ENCODE measurements at places on chromosomes 12 and 14.

- peak; percentile 8 for DNase-seq
These were observed 43.3 kb downstream of the MMAB start for GRCh38 chr12:109529691-109530640.

- DNase-seq = no peak
These were observed 181.1 kb downstream of the PTPN11 start for GRCh38 chr12:112599871-112600270.

DNA sequence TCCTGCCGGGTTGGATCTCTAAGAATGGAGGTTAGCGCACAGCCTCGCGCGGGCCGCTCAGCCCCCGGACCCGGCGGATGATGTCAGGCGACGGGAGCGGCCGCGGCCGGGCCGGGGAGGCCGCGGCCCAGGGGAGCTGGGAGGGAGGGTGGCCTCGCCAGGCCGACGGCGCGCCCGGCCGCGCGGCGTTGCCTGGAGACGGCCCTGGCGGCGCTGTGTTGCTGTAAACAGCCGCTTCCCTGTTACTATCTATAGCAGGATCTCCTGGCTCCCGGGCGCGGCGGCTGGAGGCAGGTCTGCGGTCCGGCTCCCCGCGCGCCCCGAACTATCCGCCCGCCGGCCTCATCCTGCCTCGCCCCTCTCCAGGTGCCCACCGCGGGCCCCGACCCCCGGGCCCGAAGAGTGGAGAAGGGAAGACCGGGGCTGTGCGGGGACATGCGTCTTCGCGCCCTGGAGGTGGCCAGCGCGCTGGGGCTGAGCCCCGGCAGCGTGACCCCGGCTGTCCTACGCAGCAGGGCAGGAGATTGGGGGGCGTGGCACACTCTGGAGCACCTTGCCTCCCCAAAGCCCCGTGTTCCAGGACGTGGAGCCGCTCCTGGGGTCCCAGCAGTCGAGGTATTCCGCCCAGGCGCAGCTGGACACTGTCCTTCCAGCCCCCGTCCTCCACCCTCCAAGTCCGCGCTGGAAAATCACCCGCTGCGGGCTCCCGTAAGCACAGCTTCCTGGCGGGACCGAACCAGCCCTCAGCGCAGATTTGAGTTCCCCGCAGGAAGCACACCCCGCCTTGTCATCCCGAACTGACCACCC, 1.4 kb upstream of the FOS start:
- peak; percentile 77 for DNase-seq

DNA sequence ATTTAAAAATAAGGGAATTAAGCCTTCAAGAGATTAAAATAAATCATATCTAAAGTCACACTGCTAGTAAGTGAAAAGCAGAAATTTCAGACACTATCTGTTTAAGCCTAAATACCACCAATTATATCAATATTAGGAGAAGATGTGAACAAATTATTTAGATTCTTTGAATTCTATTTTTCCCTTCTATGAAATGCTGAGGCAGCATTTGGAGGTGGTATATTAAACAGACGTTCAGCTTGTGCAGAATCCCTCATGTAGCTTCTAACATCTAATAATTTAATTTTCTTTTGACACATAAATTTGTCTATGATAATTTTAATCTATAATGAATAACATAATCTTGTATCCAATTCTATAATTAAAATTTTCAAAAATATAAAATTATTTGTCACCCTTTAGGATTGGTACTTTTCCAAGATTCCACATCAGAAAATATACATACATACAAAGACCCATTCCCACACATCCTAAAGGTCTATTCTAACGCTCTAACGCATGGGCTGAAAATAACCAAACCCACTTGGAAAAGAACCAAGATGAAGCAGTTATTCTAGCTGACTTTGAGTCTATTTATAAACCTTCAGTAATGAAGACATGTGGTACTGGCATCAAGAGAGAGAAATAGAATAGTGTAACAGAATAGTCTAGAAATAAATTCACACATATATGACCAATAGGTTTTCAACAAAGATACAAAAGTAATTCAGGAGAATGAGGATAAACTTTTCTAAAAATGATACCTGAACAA, 751.8 kb downstream of the GALC start:
- DNase-seq = no peak

DNA sequence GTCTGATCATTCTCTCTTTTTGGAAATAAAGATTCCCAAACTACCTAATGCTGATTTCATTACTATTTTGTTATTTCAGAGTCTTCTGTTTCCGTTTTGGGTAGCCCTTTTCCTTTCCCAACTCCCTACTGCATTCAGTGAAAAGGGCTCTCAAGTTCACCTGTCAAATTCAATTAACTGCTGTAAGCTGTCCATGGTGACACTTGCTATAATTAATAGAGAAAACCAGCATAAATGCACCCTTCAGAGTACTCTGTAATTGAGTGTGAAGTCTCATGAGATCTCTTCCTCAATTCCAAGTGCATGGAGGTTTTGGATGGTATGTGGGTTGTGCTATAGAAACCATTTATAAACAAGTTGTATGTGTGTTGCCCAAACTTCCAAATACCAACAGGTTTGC, 187.2 kb downstream of the RPL10L start:
- no peak for DNase-seq

DNA sequence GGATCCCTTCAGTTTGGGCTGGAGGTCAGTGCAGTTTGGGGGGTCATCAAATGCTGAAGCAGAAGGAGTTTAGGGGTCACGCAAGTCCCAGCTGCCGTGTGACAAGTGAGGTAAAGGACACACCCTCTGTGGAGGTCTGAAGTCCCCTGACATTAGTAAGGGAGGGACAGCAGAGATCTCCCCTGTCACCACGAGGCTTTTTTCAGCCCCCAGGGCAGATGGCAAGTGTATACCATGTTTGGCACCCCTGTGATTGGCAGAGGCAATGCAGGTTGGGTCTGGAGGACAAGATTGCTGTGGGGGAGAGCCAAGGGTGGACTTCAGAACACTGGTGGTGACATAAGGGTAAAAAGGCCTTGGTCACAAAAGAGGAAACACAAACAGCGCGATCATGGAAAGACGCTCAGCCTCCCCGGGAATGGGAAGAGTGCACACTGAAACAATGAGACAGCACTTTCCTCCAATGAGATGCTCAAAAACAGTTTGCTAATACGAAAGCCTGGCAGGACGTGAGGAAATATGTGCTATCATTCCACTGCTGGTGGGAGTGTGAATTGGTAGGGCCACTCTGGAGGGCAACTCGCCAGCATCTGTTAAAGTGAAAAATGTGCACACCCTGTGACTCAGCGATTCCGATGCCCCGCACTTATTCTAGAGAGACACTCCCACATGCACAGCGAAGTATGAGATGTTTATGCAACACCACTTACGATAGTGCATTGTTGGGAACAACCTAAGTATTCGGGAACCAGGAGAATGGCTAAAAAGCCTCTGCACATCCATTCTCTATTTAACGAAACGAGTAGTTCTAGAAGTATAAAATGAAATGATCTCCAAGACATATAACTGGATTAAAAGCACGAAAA, 14.4 kb upstream of the CD27 start:
- no peak for DNase-seq

- DNase-seq = no peak
These were observed 1.1 kb upstream of the ASPG start for GRCh38 chr14:104084251-104085002.

DNA sequence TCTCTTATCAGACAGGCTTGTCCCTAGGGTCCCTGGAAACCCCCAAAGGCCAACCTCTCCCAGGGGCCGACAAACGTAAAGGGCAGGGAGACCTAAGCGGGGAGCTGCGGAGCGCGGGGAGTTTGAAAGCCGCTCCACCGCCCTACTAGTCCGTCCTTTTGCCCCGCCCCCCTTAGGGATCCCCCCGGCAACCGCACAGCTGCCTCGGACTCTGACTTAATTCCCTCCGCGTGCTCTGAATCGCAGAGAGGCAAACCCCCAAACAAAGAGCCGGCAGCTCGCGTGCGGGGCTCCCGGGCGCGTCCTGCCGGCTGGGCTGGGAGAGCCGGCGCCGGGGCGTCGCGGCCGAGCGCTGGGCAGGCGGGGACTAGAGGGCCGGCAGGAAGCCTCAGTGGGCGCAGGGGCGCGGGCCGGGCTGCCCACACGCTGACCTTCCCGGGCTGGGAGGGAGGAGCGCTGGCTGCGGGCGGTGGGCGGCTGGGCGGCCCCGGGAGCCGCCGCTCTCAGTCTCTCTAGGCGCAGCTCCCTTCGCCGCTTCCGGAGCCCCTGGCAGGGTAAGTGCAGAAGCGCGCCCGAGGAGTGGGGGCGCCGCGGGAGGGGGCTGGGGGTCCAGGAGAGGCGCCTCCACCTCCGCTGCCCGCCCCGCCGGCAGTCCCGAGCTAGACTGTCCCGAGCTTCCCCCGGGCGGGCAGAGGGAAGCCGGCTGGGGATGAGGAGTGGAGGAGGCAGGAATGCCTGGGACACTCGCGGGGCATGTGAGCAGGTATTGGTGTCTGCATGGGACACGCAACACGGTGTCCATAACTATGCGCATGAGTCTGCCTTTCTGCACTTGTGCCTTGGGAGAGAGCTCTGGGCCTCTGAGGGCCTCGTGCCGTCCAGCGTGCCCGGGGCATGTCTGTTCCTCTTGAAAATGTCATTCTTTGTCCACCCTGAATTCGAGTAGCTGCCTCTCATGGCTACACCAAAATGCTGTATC, at the start of gene TSPAN11:
Gene TSPAN11 (plus strand): TSS at position 506 of the 979 bp plus-strand sequence. CDS start 27,244 bp downstream, outside the sequence.
- no peak for DNase-seq

- DNase-seq = no peak
These were observed 5.7 kb upstream of the CHGA start for GRCh38 chr14:92917041-92917940.

DNA sequence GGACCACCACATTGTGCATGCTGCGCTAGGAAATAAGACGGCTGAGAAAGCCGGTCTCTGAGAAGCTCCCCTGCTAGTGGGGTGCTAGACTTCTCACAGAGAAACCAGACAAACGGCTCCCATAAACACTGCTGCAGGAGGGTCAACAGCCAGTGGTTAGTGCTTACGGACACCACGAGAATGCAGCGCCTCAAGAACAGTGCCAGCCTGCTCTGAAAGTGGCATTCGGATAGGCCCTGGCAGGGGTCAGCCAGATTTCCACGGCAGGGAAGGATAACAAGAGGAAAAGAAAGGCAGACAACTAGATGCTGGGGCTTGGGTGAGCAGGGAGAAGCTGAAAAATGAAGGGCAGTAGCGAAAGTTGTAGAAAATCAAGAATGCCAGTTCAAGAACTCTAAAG, 26.4 kb downstream of the PPTC7 start:
- no peak for DNase-seq

DNA sequence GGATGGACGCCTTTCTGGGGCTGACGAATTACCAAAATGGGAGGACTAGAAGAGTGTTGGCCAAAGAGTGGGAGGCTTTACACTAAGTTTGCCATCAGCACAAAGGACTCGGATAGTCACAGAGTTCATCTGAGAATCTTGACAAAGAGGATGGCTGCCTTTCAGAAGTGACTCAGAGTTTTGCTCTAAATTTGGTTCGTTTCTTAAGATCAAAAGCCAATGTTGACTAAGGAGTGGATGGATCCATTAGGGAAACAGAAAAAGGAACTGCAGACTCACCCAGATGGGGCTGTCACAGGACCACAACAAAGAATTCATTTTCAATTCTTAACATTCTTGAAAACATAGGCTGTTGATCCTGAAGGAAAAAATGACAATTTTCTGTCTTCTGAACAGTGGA, 81.3 kb upstream of the DUSP6 start:
- no peak for DNase-seq

- DNase-seq = no peak
These were observed 187.1 kb downstream of the TSPAN9 start for GRCh38 chr12:3263939-3264922.

- no peak for DNase-seq
These were observed 49.7 kb upstream of the BDKRB2 start for GRCh38 chr14:96154900-96155299.

GRCh38 chr14:66293533-66294105, 192.6 kb upstream of the CCDC196 start:
- DNase-seq = no peak

DNA sequence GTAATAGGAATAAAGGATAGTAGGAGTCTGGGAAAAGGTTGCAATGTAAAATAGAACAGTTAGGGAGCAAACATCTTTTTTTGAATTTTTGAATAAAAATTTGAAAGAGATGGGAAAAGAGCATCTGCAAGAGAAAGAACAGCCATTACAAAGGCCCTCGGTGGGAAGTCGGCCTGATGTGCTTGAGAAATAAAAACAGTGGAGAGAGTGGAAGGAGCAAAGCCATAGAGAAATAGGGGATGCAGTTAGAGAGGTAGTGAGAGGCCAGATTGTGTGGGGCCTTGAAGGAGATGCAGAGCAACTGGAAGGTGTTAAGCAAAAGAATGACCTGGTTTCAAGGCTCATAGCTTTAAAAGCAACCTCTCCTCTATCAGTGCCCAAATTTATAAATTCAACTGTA, 409.8 kb downstream of the RERGL start:
- no peak for DNase-seq

DNA sequence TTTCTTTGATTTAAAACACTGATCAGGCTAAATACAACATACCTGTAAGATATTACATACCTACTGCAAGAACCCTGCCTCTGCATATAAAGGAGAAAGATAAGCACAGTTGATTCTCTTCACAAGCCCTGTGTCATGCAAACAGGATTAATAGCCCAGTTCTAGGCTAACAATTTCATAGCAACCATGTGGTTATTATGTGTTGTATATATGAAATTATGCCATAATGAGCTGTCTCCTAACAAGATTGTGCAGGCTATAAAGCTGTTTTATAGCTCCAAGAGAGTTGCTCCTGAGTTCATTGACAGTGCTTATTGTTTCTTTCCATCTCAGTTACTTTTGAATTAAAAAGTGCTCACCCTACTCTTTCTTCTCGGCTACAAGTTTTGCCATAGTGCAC, 609.3 kb downstream of the DIO2 start:
- DNase-seq = no peak

DNA sequence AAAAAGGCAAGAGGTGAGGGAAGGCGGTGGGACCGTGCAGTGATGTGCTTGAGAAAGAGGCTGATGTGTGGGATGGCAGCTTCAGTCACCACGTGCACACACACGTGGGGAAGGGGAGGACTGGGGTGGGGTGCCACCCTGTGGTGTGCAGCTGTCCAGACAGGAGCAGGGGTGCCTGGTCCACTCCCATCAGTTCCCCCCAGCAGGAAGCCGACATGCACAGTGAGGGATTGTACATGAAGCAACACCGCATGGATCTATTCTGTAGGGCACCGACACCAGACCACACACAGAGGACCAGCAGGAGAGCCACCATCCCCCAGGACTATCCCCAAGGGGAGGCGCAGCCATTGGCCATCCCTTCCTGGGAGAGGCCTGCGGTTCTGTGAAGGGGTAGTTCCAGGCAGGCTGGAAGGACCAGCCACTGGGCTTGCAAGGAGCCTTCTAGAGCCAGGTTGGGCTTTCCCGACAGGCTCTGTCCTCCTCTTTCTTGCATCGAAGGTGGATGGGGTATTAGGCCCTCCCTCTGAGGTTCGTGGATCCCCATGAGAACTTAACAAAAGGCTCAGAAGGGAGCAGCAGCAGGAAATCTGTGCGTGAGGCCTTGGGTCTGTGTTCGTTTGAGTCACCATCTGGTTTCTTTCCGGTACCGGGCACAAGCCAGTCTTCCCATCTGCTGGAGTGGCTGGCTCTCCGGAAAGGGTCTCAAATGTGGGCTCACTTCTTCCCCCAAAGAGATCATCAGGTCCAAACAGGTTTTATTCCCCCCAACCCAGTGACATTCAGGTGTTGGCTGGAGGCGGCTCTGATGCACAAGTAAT, 59.8 kb downstream of the PLEKHG3 start:
- DNase-seq = no peak

GRCh38 chr12:65685514-65685913, 138.8 kb upstream of the HMGA2 start:
- no peak for DNase-seq

Measured in natural killer cell treated with Interleukin-12 subunit alpha and Interleukin-12 subunit beta and Interleukin-15 and Interleukin-18, amount 100 ng/mL, for 72 hours (primary cell).